Heart left ventricle (tissue), 16 donors: ENCODE measurements at places on chromosomes 6 and 20.

GRCh38 chr6:160022793-160023192, 53.9 kb downstream of the IGF2R start:
- no peak for DNase-seq

DNA sequence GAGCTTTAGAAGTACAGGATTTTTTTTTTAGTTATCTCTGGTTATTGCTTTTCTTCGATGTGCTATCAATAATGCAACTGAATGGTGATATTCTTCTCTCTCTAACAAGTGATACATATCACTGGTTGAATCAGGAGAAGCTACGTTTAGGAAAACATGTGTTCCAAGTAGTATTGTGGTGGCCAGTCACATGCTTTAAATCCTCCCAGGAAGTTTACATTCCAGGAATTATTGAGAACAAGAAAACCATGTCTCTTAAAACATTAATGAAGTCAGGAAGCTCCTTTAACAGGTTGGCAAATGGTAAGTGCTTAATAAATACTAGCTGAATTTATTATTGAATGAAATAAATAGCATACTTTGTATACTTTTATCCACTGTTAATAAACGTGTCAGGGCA, 371.1 kb downstream of the BCKDHB start:
- no peak for DNase-seq

DNA sequence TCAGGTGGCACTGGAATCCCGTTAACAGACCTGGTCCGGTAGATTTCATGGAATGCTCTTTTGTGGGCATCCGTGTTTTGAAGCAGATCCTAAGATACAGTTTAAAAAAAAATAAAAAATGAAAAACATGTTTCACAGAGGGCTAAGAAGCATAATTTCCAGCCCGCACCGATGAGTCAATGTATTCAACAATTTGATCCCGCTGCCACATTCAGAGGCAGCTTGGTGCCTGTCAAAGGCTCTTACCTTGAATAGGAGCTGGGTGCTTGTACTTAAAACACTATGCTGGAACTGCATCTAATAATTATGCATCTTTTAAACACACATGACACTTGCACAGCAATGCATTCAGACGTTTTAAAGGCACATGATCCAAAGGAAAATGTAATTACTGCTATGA, 164.8 kb downstream of the SYNE1 start:
- DNase-seq: no peak

- DNase-seq: no peak
These were observed 104.4 kb upstream of the KHDRBS2 start for GRCh38 chr6:62390401-62390800.

DNA sequence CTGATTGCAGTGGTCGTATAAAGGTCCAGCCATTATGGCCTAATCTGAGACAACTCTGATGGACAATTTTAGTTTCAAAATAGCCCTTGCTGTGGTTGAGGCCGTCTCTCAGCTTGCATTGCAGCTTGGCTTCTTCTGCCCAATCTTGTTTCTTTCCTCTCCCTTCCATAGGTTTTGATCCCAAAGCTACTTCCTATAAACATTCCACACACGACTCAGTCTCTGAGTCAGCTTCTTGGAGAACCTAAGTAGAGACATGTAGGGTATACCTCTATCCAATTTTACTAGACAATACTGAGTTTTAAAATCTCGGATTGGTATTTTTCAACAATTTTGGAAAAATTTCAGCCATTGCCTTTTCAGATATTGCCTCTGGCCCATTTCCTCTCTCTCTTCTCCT, 13.4 kb downstream of the IYD start:
- no peak for DNase-seq
